ENCODE measurements at places on chromosomes 11 and 22. TPM values are rescaled to one million over a fixed set of nuclear protein-coding genes. Genes with fewer than 3 reads are reported as not detected.
A peak's percentile ranks its signal among the peaks of the same experiment; 100 is the strongest.

GRCh38 chr11:130865774-130866114 is 50.5 kb downstream of the SNX19 start:
- DNase-seq: no peak
- peaks cover 6% of the 10 kb centered on the region for H3K36me3 ChIP-seq
- H3K27me3 ChIP-seq: no peaks in the 10 kb centered on the region
- H3K4me1 ChIP-seq: no peaks in the 10 kb centered on the region

DNA sequence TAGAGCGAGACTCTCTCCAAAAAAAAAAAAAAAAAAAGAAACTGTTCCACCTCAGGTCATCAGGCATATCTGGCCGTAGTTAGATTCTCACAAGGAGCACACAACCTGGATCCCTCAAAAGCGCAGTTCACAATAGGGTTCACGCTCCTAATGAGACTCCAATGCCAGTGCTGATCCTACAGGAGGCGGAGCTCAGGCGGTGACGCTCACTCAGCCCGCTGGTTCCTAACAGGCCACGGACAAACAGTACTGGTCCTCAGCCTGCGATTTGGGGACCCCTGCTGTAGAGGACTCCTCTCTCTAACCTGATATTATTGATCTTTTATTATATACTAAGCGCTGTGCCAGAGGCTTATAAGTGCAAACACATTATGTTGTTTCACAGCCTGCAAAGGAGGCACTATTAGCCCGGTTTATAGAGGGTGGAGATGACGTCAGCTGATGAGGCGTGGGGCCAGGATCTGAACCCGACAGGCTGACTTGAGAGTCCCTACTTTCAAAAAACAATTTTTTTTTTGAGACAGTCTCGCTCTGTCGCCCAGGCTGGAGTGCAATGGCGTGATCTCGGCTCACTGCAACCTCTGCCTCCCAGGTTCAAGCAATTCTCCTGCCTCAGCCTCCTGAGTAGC is 4.9 kb upstream of the MAFF start:
- H3K36me3 ChIP-seq: no peaks in the 10 kb centered on the region
- H3K4me1 ChIP-seq: peaks cover 16% of the 10 kb centered on the region
- no peak overlapping the region for H3K4me3 ChIP-seq
- H3K27ac ChIP-seq: no peak overlapping the region

Gene ALG9
- 32.9 TPM for total RNA-seq

GRCh38 chr11:116840224-116840745 is 2.9 kb upstream of the APOA1 start:
- no peak for DNase-seq
- H3K4me3 ChIP-seq: no peak overlapping the region
- H3K36me3 ChIP-seq: peaks cover 15% of the 10 kb centered on the region
- peaks cover 11% of the 10 kb centered on the region for H3K4me1 ChIP-seq
- H3K27me3 ChIP-seq: no peaks in the 10 kb centered on the region
- no peak overlapping the region for H3K27ac ChIP-seq

GRCh38 chr11:76206327-76207081 is at the start of gene WNT11:
Gene WNT11 (minus strand): TSS chr11:76206502. CDS start chr11:76206407, 95 bp downstream.
- H3K36me3 ChIP-seq: no peaks in the 10 kb centered on the region
- no peak within 1 kb of the TSS for H3K27ac ChIP-seq
- peak within 1 kb of the TSS; percentile 84 for H3K4me3 ChIP-seq
- DNase-seq: peak; percentile 82
- H3K4me1 ChIP-seq: peaks cover 17% of the 10 kb centered on the region
- peaks cover 45% of the 10 kb centered on the region for H3K27me3 ChIP-seq
